Vagina (tissue), 2 donors: ENCODE measurements at places on chromosomes 12 and 14. TPM values are rescaled to one million over a fixed set of nuclear protein-coding genes. Genes with fewer than 3 reads are reported as not detected.

DNA sequence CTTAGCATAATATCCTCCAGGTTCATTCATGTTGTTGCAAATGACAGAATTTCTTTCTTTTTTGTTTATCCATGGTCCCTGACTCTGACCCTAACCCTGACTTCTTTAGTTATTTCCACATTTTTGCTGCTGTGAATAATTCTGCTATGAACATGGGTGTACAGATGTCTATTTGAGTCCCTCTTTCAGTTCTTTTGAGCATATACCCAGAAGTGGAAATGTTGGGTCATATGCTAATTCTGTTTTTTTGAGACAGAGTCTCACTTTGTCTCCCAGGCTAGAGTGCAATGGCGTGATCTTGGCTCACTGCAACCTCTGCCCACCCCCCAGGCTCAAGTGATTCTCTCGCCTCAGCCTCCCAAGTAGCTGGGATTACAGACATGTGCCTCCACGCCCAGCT is 33.1 kb downstream of the KNTC1 start:
- DNase-seq = no peak

DNA sequence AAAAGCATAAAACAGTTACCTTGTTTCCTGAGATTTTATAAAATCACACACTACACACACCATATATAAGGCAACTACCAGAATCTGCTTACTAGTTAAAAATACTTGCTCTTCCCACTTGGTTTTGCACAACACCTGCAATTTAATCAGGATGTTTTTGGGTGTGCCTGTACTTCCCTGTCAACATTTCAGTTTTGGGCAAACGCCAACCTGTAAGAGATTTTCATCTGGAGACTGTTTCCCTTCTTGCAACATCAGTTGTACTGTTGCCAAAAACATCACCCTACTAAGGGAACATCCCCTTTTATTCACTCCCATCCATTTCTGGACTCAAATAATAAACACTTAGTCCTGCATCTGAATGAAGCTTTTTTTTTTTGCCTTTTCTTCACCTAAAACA is 172.3 kb downstream of the DUSP6 start:
- no peak for DNase-seq

DNA sequence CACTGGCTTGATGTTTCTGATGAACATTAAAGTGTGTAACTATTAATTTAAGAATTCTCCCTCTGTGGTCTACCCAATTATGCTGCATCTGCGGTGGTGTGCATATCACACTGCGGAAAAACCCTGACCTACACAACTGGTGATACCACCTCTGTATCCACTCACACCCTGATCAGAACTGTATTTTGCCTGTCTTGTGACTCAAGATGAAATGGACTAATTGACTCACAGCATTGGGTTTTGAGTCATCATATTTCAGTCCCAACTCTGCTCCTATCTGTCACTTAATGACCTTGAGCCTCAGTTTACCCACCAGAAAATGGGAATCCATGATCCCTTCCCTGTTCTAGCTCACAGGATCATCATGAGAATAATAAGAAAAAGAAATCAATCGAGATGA is 65.6 kb downstream of the NUAK1 start:
- DNase-seq = no peak

DNA sequence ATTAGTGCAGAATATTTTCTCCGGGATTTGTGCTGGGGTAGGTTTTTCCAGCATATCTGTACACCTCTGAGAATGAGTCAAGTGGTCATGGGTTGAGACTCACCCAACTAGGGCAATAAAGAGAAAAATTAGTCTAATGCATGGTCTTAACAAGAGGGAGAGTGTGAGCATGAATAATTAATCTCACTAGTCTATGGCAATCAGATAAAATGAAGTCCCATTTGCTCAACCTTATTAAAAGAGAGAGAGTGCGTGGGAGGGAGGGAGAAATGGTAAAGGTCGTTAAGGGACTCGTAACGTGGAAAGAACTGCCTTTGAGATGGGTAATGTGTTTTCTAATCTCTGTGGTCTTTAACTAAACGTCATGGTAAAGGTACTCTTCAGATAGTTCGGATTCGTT is 91.6 kb downstream of the TESC start:
- DNase-seq = no peak

CCDC177 gene
- total RNA-seq = not detected

TAS2R46 gene
- total RNA-seq = 2.0 TPM

IAPP gene
- total RNA-seq = not detected
